ENCODE measurements at places on chromosomes 6 and 20.

- no peak for DNase-seq
Measured at GRCh38 chr20:22496817-22497216, 87.6 kb downstream of the FOXA2 start.

GRCh38 chr6:91341473-91341872 is 754.6 kb upstream of the MAP3K7 start:
- DNase-seq, result no peak

DNA sequence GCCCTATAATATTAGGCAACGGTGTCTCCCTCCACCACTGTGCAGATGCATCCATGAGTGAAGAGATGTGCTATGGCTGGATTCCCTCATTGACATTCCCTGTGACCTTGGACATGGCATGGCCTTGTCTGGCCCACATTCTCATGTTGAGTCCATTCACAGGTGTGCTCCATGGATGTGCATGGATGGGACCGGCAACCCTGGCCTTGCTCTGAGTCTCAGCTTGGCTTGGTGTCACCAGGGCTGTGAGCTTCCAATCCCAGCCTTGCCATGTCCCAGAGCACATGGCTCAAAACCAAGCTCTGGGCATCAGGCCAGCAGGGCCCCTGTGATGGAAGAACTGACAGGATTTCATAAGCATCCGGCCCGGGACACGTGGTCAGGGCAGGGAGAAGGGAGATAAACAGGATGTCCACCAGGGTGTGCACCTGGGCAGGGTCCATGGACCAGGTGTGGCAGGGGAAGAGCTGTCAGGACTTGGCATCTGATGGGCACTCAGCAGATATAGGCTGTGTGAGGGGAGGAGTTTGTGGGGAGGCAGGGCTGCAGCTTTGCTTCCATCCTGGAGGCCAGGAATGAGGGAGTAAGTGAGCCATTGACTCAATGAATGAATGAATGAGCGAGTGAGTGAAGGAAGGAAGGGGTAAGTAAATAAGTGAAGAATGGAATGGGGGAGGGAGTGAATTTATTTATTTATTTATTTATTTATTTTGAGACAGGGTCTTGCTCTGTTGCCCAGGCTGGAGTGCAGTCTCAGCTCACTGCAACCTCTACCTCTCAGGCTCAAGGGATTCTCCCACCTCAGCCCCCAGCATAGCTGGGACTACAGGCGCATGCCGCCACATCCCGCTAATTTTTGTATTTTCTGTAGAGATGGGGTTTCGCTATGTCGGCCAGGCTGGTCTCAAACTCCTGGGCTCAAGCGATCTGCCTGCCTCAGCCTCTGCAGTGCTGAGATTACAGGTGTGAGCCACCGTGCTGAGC is 15.7 kb downstream of the NRSN2 start:
- peak; percentile 69 for DNase-seq

- DNase-seq, result no peak
Measured at GRCh38 chr6:39777661-39778060, 14.5 kb upstream of the DAAM2 start.

DNA sequence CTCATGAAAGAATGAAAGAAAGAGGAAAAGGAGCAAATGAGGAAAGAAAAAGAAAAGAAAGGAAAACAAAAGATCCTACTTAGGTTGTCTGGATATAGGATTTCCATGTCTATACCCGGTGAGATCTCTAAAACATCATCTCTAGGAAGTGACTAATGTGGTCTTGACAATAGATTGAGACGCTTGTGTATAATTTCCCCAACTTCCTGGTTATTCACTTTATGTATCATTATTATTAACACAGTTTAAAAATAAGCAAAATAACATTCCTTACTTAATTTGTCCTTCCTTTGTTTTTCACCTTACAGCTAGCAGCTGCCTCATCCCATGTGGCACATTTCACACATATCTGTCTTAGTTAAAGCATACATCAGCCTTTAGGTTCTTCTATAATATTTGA is 27.0 kb downstream of the LAMA4 start:
- no peak for DNase-seq

- DNase-seq, result peak; percentile 76
Measured at GRCh38 chr20:25247000-25247517, 826 bp upstream of the PYGB start.

DNA sequence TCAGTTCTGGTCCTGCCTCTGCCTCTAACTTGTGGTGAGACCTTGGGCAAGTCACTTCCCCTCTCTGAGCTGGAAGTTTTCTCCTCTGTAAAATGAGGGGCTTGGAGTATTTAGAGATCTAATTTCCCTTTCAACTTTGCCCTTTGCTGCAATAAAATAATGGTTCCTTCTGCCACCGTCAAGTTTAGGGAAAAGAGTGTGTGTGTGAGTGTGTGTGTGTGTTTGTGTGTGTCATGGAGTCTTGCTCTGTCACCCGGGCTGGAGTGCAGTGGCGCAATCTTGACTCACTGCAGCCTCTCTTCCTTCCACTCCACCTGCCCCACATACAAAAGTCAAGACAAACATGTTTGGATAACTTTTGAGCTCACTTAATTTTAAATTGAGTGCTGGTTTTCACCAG is 39.2 kb upstream of the PIM1 start:
- no peak for DNase-seq

- DNase-seq, result no peak
Measured at GRCh38 chr20:12153628-12154027, 235.9 kb downstream of the BTBD3 start.

DNA sequence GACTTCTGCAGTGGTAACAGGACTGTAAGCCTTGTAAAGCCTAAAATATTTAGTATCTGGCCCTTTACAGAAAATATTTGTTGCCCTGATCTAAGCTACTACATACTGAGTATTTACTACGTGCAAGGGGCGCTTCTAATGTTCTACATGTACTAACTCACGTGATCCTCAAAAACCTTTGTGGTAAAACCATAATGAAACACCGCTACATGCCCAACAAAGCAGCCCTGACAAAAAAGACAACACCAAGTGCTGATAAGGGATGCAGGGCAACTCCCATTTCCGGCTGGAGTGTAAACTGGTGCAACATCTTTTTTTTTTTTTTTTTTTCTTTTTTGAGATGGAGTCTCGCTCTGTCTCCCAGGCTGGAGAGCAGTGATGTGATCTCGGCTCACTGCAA is 85.0 kb downstream of the SULF2 start:
- DNase-seq, result no peak

DNA sequence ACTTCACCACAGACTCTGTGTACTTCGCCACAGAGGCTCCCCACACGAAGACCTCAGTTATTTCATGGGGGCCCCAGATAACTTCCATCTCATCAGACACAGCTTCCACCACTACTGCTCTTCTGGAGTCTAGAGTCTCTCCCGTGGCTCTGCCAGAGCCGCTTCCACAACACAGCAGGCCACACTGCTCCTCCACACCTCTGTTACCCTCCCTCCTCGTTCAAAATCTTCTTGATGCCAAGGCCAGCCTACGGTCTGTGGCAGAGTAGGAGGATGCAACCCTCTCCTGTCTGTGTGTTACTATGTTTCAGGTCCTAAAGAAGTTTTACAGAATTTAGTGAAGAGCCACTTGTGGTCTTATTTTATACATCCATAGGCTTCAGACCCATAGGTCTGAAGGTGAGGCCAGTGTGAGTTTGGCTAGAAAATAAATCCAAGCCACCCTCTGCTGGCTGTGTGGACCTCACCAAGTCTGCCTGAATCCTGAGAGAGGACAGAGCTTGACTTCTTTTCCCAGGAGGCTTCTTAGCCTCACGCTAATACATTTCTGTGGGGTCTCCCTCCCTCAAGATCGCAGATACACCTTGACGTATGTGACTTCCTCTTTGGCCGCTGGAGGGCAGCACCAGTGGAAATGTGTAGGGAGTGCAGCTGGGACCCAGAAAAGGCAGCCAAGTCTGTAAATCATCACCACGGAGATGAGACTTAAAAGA is 197.7 kb downstream of the FAXC start:
- DNase-seq, result peak; percentile 59

GRCh38 chr6:75818098-75818855 is 69.2 kb downstream of the MYO6 start:
- DNase-seq, result no peak

- DNase-seq, result no peak
Measured at GRCh38 chr20:30168800-30169138, 1088.7 kb upstream of the DEFB115 start.

DNA sequence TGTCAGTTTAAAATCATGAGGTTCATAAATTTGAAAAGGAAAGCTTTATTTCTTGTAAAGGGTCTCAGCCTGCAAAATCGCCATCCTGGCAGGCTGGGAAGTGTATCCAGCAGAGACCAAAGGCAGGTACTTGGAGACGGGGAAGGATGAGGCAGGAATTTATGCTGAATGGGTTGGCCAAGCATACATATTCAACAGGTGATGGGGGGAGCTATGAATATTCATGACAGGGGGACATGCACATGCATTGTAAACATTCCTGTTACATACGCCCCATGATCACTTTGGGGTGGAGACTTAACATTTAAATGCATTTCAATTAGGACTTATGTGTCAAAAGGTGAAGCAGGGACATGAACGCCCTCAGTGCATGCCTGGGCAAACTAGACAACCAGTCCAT is 9.8 kb upstream of the SLC22A1 start:
- no peak for DNase-seq

GRCh38 chr6:133854364-133855275 is 34.3 kb upstream of the TCF21 start:
- DNase-seq, result no peak

GRCh38 chr20:38926934-38927616 is 858 bp downstream of the FAM83D start:
- DNase-seq, result no peak

GRCh38 chr6:33990061-33990541 is 155.8 kb downstream of the GRM4 start:
- no peak for DNase-seq

GRCh38 chr20:52681288-52681687 is 290.9 kb upstream of the TSHZ2 start:
- no peak for DNase-seq

All from testis (tissue), 5 donors.